IMR-90 (cell line): ENCODE measurements at places on chromosomes 3 and 15.
A peak's percentile ranks its signal among the peaks of the same experiment; 100 is the strongest.

DNA sequence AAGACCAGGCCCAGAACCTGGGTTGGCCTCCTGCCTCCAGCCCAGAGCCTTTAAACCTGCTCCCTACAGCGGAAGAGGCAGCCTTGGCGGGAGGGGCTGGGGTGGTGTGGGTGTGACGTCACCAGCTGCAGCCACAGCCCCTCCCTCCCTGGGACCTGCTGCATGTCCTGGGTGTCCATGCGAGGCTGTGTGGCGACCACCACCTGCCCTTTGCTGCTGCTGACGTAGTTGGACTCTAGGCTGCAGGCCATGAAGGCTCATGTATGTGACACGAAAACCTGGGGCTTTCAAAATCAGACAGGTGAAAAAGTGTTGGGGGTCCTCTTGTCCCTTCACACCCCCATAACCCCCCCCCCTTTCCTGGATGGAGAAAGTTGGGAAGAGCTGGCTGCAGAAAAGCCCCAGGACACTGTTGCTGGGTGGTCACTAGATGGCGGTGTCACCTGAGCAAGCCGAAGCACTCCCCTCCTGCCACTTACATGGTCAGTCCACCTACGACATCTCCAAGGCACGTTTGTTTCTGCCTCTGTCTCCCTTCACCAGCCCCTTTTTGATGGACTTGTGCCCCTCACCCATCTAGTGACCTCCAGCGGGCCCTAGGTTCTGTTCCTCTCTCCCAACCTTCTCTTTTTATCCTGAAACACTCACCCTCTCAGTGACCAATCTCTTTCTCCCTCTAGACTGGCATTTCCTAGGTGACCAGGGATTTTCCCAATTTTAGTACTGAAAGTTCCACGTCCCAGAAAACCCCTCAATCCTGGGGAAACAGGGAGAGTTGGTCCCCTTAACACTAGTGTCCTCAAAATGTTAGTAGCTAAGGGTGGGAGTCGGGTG, 35.2 kb downstream of the SLC6A20 start:
- peak; percentile 76 for DNase-seq

DNA sequence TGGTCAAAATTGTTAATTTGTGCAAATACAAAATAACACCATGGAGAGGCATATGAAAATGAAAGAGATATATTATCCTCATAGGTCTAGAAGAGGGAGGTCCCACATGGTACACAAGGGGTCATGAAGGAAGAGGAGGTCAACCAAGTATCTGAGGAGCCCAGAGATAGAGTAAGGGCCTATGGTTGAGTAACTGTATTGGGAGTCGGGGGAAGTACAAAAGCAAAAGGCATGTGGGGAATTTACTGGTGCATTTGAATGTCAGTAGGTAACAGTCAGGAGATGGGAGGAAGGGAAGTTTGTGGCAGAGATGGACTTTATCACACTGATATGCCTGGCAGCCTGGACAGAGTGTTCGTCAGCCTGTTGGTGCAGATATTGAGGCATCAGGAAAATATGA, 1113.7 kb downstream of the OTOL1 start:
- DNase-seq: no peak

DNA sequence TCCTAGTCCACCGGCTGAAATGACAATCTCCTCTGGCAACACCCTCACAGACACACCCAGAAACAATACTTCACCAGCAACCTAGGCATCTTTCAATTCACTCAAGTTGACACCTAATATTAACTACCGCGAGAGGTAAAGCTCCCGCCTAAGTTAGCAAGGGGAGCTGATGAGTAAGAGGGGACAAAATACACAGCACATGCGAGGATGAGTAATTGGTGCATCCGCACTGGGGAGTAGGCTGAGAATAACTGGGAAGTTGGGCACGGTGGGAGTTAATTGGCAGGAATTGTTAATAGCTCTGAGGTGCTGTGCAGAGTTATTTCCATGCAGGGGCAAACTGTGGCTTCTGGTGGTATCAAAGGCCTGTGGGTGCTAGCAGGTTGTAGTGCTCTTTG, 14.5 kb upstream of the PLD1 start:
- peak; percentile 56 for DNase-seq

DNA sequence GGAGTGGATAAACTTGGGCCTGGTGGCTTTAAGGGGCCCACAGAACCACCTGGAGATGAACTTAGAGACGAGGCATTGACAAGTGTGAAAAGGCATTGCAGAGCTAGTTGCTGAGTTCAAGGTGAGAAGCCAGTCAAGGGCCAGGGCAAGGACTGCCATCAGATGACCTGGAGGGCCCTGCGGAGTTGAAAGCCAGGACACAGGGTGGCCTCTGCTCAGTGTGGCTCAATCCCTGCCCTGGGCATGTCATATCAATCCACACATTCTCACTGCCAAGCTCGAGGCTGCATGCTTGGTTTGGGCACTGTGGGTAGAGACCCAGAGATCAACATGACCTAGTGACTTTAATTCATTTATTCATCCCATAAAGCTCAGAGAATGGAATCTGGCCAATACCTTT, 9.2 kb downstream of the PAQR5 start:
- DNase-seq: no peak

- DNase-seq: no peak
These were observed 23.5 kb downstream of the LSM3 start for GRCh38 chr3:14201940-14202684.

DNA sequence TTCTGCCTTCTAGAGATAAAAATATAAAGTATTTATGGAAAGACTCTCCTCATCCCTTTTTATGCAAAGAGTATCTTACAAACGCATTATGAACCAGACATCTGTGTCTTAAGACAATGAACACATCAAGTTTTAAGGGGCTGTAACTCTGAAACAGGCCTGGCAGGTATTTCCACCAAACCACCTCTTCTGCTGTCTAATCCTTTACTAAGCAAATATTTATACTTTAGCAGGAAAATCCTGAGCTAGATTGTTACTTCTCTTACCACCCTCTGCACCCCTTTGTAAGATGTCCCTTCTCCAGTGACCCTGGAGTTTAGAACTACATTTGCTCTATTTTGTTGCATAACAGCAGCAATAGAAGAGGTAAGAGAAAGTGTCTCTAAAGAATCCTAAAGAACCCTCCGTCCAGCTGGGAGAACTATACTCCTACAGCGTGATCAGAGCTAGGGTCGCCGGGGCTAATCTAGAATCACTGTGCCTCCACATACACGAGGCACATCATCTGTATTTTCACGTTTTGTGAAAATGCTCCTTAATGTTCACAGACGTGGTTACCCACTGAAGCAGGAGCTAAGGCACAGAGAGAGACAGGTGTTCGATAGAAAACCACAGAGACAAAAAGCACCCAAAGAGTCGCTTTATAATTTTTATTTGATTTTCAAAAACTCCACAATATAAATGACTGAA, 129.6 kb downstream of the FOXP1 start:
- DNase-seq: no peak

DNA sequence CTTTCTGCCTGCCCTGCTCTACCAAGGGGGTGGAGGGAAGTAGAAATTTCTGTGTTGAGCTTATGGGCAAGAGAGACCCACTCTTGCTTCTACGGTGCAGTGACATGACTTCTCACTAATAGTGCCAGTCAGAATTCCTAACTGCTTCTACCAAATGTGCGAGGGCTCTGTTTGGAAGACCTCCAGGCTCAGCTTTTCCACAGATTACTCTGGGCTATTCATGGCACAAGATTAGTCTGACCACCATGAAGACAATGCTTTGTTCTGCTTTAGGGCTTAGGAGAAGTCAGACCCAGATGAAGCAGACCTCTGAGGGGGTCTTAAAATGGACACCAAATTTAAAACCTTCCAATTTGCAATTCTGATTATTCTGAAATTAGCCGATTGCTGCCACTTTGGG, 195.9 kb upstream of the TBC1D5 start:
- DNase-seq: no peak

DNA sequence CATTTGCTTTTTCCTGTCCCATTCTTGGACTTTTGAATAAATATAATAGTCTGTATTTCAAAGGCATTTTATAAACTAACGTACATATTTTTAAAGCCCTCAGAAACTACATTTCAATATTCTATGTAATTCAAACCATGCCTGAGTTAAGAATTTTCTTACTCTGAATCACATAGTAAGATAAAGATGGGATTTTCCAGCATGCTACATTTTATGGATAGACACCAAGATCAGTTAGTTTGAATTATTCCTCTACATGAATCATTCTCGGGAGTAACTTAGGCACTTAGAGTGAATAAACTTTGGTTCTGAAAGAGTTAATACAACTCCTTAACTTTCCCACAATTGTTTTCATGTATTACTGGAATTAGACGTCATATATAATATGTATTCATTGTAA, 713.3 kb upstream of the CBLB start:
- peak; percentile 69 for DNase-seq

GRCh38 chr3:97816811-97817210, 5.0 kb upstream of the CRYBG3 start:
- DNase-seq: no peak

DNA sequence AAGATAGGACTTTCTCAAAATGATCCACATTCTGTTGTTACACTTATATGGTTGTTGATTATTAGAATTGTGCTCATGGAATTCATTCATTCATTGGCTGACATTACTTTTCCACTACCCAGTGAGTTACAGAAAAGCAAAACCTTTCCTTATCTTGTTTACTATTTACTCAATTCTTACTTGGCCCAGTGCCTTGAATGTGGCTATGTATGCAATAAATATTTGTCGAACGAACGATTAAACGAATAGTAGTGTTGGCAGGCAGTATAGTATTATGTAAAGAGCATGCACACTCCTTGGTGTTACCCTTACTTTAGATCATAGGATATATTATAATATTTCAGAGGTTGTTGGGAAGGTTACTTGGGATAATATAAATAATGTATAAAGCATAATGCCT, 31.0 kb downstream of the CTDSPL2 start:
- no peak for DNase-seq

DNA sequence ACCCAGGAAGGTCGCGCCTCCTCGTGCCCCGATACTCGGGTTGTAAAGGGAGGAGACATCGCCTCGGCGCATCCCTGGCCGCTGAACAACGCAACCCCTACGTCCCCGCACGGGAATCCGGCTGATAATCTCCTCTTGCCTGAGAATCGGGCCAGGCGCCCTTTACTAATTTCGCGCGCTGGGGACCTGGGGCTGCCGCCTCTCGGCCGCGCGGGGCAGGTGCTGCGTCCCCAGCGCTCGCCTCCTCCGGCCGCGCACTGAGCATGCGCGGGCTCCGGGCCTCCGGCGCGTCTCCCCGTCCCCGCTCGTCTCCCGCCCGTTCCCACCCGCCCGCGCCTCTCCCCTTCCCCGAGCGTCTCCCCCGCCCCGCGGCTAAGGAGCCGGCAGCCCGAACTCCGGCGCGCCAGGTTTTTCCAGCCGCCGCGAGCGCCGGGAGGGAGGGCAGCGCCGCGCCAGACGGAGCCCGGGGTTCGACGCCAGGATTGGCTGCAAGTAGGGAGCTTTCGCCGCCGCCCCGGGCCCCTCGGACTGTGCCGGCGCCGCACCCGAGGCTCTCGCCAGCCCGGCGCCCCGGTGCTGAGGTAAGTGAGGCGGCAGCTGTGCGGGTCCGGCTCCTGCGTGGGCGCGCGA, at the start of gene CNTN4:
CNTN4 (plus strand) TSS at position 469 of the 630 bp plus-strand sequence.
- DNase-seq: no peak

GRCh38 chr3:58192069-58192468, 18.7 kb downstream of the DNASE1L3 start:
- no peak for DNase-seq

DNA sequence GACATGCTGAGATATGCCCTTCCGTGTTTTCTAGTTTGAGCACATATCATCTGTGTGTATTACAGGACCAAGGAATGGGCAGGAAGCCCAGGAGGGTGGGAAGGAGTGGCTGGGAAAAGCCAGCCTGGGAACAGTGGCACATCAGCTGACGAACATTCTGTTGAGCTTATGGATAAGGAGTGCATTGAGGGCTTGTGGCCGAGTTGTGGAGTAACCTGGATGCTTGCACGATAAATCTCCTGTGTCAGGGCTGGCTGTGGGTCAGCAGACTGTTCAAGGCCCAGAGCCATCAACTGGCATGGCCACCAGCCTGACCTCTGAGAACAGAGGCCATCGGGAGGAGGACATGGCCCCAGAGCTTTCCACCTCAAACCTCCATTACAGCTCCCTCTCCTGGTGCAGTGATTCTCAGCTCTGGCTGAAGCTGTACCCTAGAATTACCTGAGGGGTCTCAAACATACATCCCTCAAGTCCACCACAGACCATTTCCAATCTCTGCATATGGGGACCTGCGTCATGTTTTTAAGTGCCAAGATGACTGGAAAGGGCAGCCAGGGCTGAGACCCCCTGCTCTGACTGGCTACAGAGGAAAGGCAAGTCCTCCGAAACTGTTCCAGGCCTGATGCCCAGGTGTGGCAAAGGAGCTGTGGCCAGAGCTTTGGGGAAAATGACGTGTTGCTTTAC, 4.8 kb upstream of the VILL start:
- peak; percentile 35 for DNase-seq

GRCh38 chr3:182533394-182533793, 259.9 kb upstream of the ATP11B start:
- DNase-seq: no peak

- DNase-seq: no peak
These were observed 80.0 kb downstream of the ITPR1 start for GRCh38 chr3:4573153-4573552.

DNA sequence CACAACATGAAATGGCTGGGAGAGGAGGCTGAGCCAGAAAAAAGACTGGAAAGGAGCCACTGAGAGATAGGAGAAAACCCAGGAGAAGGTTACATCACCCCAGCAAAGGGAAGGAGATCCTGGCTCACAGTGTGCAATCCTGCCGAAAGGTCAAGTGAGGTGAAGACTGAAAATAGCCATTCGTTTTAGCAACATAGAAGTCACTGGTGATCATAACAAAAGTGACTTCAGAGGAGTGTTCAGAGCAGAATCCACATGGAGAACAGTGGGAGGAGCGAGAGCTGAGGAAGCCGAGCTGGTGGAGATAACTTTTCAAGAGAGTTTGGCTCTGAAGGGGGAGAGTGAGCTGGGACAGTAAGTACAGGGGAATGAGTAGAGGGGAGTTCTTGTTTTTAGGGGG, 5.4 kb upstream of the HEG1 start:
- DNase-seq: peak; percentile 84

GRCh38 chr3:65347166-65347565, 659.4 kb upstream of the ADAMTS9 start:
- DNase-seq: no peak

GRCh38 chr3:9957214-9957613, 5.0 kb upstream of the PRRT3 start:
- peak; percentile 33 for DNase-seq

- DNase-seq: peak; percentile 92
These were observed 35.5 kb upstream of the TIMP4 start for GRCh38 chr3:12194209-12194608.

GRCh38 chr15:47246317-47246716, 471.0 kb upstream of the SEMA6D start:
- DNase-seq: peak; percentile 13

DNA sequence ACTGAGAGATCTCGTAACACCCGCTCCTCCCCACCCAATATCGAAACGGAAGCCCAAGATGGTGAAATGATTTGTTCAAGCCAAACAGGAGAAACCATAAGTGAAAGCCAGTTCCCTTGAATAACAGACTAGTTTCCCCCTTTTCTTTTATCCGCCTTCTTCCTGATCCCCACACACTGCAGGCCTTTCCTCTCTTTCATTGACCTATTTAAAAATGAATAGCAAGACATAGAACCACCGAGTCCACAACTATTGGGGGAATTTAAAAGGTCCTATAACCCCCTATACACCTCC, 382 bp upstream of the COX17 start:
- DNase-seq: no peak
